Liver (tissue), 10 donors: ENCODE measurements at places on chromosomes 5 and 9. TPM values are rescaled to one million over a fixed set of nuclear protein-coding genes. Genes with fewer than 3 reads are reported as not detected.

- no peak for DNase-seq
Observed at GRCh38 chr9:135680056-135680455, 16.9 kb downstream of the LCN9 start.

DNA sequence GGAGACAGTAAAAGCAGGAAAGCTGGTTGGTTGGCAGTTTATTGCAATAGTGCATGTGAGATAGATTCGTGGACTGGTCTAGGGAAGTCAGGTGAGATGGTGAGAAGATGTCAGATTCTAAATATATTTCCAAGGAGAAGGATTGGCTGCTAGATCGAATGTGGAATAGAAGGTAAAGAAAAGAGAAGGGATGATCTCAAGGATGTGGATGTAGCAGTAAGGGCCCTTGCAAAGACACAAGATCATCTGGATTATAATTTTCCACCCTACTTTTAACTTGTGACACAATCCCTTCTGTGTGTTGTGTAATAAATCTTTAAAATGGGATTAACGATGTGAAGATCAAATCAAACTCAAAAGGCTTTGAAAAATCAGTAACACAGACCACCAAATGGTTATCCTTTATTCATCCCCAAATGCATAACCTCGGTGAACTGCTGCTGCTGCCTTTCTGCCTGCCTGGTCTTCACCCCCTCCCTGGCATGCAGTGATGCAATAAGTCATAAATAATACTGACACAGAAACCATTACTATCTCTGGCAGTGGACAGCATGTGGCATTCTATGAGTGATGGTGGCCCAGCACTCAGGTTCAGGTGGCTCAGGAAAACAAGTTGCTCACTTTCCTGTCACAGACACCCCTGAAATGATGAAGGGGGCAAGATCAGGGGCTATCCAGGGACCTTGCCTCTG, 178.4 kb downstream of the FAM114A2 start:
- no peak for DNase-seq

DNA sequence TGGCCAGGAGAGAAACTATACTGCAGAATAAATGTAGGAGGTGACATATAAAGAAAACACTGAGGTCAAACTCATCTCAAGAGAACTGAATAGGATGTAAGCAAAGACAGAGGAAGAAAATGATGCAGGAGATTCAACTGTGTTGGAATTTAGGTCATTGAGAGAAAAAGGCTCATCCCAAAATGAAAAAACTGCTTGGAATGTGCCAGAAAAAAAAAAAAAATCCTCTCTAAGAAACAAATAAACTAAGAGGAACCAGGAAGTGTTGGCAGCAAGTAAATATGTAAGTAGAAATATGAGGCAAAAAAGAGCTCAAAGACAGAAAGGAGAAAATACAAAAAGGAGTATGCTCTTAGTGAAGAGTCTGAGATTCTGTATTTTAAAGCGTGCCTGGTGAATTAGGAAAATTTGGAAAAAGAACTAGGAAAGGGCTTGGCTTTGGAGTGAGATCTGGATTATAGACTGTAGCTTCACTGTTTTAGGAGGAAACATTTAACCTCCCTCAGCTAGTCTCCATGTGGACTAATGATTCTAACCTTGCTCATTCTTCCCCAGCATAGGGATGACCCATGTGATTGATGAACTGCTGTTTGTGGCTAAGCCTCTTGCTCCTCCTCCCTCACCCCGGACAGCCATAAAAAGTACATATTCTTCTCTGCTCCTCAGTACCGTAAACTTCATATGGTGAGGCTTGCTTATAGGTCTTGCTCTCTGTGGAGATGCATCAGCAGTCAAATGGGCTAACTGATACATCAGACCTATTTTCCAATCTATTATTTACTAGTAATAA, 185.6 kb upstream of the POU5F2 start:
- no peak for DNase-seq

Gene TOR4A
- 0.35 TPM for polyA plus RNA-seq

Gene RASGRF2
- 0.28 TPM for polyA plus RNA-seq

Gene ENTPD2
- 0.40 TPM for polyA plus RNA-seq
